EL (cell line): ENCODE measurements at places on chromosomes 1 and 21.

- DNase-seq: no peak
Observed at GRCh38 chr1:39735731-39736130, 3.0 kb upstream of the PPIE start.

- no peak for DNase-seq
Observed at GRCh38 chr1:163050496-163050895, 18.7 kb upstream of the RGS4 start.

GRCh38 chr1:41101950-41102607, 80.6 kb upstream of the SLFNL1 start:
- DNase-seq: peak; percentile 93

DNA sequence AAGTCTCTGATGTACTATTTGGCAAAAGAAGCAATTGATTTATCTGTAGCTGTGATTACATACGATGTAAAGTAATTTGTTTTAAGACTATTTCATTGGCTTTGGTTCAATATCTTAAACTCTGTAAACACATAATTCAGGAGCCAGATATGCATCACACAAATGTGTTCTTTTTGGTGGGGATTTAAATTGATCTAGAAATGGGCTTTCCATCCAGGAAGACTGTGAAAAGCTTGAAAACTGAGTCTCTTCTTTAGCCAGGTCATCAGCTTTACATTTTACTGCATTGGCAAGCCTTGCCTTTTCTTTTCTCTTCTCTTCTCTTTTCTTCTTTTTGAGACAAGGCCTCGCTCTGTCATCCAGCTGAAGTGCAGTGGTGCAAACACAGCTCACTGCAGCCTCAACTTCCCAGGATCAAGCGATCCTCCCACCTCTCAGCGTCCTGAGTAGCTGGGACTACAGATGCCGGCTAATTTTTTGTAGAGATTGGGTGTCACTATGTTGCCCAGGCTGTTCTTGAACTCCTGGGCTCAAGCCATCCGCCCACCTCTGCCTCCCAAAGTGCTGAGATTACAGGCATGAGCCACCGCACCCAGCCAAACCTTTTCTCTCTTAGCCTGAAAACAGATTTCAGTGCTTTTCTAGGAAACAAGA, 1.4 kb downstream of the RCAN3 start:
- DNase-seq: no peak

DNA sequence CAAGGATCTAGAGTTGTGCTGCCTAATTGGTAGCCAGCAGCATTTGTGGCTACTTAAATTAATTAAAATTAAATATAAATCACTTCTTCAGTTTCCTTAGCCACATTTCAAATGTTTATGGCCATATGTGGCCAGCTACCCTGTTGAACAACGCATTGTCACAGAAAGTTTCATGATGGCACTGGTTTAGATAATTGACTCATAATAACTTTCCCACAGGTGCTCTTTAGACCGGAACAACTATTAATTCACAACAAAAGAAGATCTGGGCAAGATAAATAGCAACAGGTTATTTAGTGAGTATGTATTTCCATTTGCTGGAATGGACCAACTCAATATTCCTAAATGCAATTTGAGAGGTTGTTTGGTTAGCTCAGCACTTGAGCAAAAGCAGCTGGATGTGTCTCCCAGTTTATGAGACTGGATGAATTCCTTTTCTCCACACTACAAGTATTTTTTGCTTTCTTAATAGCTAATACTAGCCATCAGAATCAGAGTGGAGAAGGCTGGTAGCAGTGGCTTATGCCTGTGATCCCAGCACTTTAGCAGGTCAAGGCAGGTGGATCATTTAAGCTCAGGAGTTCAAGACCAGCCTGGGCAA, 3.7 kb upstream of the AMIGO1 start:
- DNase-seq: no peak

DNA sequence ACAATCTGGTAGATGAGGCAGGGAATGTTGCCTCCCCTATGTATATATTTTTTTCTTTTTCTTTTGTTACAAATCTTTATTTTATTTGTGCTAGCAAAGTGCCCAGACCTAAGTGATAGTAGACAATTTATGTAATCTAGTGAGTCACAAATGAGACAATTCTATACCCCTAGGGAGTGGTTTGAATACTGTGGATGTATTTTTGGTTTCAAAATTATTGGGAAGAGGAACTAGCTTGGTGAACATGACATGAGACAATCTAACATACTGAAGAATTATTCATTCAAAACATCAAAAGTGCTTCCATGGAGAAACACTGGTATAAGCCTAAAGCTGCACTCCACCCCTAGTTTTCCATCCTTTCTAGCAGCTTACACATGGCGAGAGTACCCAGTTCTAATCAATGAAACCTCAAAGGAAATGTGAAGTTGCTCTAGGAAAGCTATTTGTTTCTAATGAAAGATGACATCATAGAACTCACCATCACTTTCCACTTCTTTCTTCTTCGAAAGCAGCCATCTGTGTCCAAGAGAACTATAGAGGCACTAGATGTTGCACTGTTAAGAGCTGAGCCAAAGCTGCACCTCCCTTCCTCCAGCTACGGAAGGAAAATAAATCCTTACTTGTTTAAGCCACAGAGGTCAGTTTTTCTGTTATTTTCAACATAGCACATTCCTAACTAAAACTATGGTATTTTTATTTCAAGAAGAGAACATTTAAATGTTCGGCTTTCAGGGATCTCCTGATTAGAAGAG, 764.6 kb downstream of the LTN1 start:
- DNase-seq: no peak

GRCh38 chr1:111630567-111630966, 11.0 kb downstream of the RAP1A start:
- DNase-seq: no peak

DNA sequence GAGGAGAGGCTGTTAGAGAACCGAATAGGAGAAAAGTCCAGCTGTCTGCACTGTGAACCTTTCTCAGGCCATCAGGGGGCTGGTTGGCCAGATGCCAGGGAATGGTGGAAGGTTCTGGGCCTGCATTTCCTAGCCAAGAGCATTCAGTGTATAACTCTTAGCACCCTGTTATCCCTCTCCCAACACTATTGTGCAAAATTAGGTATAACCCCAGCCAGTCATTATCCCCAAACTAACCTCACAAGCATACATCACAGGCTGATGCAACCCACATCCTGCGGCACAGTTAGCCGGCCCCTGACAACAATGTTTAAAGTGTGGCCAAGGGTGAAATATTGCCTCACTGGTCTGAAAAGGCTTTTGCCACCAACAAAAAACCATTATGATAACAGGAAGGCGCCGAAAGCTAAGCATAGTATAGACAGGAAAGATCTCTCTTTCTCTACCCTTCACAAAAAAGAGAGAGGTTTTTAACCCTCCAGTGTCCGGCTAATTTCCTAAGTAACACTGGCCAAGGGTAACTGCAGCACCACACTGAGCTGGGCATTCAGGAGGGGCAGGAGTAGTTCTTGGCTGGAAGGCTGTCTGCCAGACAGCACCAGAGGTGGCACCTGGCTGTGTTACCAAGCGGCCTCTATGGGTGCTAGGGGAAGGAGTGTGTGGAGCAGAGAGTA, 77.3 kb upstream of the BCAR3 start:
- no peak for DNase-seq
